Adipocyte (in vitro differentiated cells): ENCODE measurements at places on chromosomes 5 and 9.

DNA sequence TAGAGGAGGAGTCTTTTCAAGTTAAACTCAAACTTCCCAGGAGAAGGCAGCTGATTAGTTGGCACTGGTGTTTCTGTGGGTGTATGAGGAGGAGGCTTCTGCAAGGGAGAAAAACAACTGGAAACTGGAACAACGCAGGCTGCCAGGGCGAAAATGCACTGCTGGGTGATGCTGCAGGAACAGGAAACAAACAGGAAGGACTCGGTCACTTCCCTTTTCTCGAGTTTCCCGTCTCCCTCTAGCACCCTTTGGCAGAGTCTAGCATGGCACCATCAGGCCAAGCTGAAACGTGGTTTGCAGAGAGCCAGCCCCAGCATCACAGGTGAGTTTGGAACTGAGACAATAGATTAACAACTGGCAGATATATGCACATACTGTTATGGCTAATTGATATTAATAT lies 77.5 kb upstream of the CAST start:
- no peak for DNase-seq

DNA sequence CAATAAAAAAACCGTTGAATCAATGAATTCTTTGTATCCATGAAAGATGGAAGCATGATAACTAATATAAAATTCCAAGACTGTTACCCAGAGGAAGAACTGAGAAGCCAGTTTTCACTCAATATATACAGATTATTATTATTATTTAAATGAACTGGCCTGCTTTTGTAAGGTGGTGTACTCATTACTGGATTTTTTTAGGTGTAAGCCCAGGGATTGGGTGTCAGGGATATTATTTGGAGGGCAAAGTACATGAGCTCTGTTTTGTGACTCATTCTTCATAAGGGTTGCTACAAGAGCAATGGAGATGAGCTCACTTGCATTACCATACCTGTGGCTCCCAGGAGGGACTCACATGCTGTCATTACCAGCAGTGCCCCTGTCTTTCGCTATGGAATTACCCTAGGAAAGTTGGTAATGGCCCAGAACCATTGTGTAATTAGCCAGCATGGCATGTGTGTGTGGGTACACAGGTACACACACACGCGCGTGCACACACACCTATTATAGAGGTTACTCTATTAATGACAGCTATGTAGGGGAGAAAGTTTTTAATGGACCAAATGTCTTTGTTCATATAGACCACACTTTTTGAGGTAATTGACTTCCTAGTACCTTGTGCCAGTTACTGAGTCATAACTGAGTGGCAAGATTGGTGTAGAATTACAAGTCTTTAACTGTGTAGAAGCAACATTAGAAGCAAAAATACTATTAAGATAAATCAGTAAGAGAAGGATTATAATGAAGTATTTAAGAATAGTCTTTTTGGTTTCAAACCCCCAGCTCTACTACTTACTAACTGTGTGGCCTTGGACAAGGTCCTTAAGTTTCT lies 143.4 kb downstream of the GDNF start:
- DNase-seq = peak; percentile 56

GRCh38 chr5:148394587-148395019 lies 10.8 kb downstream of the FBXO38 start:
- DNase-seq = no peak

DNA sequence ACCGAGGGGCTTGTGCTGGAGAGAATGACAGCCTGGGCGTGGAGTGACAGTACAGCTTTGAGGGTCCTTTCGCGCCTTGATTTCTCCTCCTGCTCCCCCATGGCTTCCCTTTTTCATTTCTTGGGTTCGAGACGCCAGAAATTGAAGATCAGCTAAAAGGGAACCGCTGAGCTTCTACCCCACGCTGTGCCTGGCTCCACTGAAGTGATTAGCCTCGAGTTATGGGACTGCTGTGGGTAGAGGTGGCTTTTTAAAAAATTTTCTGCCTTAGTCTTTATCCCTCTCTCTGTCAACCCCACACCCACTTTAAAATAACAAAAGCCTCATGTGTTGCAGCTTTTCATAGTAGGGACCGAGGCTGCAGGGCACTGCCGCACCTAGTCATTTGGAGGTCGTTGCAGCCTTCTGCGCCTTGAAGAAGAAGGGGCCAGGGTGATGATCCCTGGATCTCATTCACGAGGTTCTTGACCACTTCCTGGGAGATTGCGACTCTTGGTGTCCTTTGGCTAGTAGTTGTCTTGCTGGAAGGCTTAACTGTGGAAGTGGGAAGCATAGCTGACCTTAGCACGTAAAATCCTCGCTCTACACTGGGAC lies 603 bp downstream of the PPIP5K2 start:
- DNase-seq = peak; percentile 37

DNA sequence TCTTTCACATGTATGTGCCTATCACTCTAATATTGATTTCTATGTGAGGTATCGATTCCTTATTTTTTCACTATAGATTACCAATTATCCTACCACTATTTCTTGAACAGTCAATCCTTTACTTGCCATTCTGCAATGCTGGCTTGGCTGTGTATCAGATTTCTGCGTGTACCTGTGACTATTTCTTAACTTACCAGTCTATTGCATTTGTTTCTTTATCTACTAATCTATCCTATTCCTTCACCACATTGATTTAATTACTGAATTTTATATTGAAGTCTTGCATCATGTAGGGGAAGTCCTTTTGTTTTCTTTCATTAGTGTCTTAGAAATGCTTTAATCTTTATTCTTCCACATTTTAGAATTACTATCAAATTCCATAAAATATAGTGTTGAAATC lies 684.8 kb downstream of the LRRC70 start:
- peak; percentile 8 for DNase-seq

DNA sequence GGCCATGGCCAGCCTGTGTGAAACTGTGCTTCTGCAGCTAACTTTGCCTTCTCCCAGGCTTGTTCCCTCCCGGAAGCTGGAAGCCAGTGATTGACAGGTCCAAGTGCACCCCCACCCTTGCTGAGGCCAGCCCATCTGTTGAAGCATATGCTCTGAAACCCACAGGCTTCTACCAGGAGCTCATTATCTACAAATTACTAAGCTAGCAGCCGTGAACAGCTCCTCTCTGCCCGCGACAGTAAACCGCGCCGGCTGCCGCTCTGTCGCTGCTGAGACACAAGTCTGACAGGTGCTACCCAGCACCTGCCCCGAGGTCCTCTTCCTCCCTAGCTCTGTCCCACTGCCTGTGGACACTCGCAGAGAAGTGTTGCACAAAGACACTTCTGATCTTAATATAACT lies 490.9 kb downstream of the GADD45G start:
- no peak for DNase-seq

GRCh38 chr9:121529237-121529987 lies 29.8 kb upstream of the GGTA1 start:
- DNase-seq = peak; percentile 90

DNA sequence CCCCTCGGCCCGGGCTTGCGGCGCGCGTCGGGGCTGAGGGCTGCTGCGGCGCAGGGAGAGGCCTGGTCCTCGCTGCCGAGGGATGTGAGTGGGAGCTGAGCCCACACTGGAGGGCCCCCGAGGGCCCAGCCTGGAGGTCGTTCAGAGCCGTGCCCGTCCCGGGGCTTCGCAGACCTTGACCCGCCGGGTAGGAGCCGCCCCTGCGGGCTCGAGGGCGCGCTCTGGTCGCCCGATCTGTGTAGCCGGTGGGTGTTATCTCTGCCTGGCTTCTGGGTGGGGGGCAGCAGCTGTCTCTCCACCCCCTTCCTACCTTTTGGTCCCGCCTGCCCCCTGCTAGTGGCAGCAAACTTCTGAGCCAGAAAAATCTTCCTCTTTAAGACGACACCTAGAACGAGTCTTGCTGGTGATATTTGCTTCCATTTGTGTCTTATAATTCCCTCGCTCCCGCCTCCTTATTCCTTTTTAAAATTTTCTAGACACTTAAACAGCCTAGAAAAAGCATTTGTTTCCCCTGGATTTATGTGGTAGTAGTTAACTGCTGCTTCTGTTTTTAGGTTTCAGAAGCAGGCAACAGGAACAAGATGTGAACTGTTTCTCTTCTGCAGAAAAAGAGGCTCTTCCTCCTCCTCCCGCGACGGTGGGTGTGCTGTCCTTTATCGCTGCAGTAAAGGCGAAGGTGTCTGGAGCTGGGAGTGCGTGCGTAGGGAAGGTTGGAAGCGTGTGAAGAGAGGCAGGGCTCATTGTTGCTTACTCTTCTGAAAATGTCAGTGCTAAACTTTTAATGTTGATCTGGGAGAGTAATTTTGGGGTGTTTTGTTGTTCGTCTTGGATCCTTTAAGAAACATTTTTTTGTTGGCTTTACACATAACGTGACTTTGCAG lies 554 bp downstream of the JAK2 start:
- DNase-seq = peak; percentile 77

GRCh38 chr9:112787978-112788377 lies 37.4 kb downstream of the SNX30 start:
- DNase-seq = no peak

- DNase-seq = peak; percentile 43
These were observed 311.8 kb upstream of the DMRT1 start for GRCh38 chr9:529731-530130.
